Fibroblast of the conjunctiva (primary cell): ENCODE measurements at places on chromosomes 2 and 18.

DNA sequence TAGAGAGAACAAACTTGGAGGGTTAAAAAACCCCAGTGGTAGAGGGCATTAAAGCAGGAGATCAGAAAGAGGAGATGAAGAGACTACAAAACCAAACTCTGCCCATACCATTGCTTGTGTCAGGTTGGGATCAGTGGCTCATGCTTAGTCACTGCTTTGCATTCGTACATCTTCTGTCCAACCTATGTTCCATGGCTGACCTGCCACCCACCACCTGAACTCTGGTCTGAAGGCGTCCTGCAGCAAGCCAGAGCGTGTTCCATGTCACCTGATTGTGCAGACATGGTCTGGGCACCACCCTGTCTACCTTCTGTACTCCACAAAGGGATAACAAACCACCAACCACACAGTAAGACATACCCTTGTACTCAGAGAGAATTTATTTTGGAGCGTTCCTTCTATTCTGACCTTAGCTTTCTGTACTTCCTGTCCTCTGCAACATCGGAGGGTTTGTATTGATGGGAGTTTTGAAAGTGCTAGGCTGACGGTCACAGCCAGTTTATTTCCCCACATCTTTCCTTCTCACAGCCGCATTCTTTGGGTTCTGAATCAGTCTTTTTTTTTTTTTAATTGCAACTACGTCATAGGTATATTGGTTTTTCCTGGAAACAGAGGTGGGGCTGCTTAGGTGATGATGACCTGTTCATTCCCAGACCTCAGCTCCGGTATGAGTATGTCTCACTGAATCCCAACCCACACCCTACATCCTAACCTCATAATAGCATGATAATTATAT, 88.3 kb downstream of the SOWAHC start:
- DNase-seq, result no peak

DNA sequence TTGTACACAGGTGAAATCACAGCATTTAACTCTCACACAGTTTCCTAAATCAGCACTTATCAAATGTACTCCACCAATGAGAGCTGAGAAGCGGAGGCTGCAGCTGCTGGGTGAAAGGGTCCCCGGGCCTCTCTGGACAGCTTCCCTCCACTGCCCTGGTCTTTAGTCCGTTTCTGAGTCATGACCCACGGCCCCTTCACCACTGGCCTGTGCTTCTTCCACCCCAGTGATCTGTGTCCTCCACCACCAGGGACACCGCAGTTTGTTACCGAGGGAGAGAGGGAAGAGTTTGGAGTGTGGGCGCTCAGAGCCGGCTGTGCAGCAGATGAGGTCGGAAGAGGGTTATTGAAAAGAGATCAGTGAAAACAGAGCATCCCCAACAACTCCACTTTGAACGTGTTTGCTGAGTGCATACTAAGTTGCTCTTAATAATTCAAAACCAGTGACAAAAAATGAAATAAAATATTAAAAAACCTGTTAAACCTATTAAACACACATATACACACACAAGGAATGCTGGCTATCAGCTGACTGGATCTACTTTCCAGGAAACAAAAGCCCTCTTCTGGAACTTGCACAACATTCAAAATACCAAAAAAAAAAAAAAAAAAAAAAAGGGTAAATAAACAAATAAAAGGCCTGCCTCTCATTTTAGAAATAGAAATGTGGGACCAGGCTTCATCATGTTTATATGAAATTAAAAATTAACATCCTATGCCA, 54.1 kb downstream of the PXDN start:
- no peak for DNase-seq

DNA sequence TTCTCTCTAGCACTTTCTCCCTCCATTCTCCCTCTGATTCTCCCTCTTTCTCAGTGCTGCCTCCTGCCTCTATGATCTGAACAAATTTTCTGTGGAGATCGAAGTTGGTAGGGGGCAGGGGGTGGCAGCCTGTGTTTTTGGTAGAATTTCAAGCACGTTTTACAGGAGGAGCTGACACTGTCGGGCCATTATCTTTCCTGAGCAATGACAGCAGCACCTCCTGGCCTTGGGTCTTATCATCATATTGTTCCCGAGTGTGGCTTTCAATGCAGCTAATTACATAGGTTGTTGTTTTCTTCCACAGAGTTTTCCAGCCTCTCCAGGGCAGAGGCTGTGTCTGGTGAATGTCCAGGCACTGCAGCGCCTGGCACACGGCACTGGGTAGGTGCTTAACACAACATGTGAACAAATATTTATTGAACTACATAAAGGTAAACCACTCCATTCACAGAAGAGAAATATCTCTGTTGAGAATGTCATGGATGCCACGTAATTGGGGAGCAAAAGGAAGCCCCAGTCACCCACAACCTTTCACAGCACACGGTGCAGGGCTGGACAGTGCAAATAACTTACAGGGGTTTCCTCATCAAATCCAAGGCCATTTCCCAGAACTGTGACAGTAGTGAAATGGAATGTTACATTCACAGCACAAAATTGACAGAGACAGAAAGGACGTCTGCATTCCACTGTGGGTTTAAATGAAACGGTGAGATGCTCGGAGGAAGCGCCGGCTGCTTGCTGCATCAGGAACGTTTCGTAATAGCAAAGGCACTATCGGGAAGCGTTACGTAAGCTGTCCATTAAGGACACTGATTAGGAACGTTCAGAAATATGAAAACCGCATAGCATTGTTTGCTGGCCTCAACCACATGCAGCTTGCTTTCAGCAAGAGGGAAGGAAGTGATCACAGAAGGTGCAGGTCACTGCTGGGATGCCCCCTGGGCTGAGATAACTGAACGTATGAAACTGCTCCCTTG, 6.5 kb upstream of the KCNG2 start:
- DNase-seq, result peak; percentile 71

DNA sequence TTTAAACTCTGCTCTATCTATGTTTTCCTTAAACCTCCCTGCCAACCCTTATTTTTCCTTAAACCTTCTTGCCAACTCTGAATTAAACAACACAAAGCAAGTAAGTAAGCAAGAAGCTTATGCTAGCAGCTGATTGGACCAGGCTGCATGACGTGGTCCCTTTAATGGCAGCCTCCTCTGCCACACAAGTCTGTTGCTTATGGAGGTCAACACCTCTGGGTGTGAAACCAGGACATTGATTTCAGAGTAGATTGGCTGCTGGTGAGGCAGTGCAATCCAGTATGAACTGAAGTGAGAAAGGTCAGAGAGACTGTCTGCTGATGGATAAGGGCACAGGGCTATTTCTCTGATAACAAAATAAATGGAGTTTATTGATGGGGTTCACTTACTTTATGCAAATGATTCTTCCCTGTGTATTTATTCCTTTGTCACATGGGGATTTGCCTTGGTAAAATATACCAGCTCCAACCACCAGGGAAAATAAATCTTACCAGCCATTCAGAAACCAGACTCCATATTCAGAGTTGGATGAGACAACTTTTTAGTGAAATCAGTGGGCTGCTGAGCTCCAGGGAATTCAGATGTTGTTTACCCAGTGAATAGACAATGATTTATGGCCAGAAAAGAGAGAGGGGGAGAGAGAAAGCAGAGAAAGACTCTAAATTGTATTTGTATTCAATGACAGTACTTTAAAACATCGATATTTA, 112.2 kb upstream of the NCKAP5 start:
- DNase-seq, result no peak

GRCh38 chr2:104859291-104859765, 5.4 kb downstream of the POU3F3 start:
- no peak for DNase-seq

DNA sequence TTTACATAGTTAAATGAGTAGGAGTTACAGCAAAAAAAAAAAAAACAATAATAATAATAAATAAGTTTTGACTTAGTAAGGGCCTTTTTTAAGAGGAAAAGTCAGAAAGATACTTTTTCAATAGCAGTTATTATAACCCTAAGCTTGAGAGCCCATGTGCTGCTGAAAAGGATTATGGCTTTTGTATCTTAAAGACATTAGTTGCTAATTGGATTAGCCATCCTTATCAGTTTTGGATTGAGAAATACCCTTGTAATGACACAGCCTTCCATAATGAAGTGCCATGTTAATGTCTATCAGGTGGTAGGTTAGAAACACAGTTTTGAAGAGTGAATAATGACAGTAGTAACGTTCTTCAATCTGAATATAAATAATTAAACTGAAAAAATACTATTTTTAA, 554.0 kb downstream of the RIT2 start:
- DNase-seq, result no peak
